T-helper 17 cell (primary cell): ENCODE measurements at places on chromosomes 2 and 18. TPM values are rescaled to one million over a fixed set of nuclear protein-coding genes. Genes with fewer than 3 reads are reported as not detected.

Gene DTYMK
- 11.9 TPM for total RNA-seq

Gene LCT
- 0.07 TPM for total RNA-seq

Gene GALNT13
- total RNA-seq = not detected

Gene SLC9A4
- total RNA-seq = 0.18 TPM

Gene COL6A3
- total RNA-seq = 2.6 TPM

GRCh38 chr2:215435280-215435869 lies 493 bp downstream of the FN1 start:
- no peak for DNase-seq

- DNase-seq = no peak
Observed at GRCh38 chr2:137865954-137866540, 98.2 kb upstream of the HNMT start.

GRCh38 chr2:209526561-209526960 lies 102.7 kb downstream of the MAP2 start:
- DNase-seq = no peak

- no peak for DNase-seq
Observed at GRCh38 chr2:181319286-181319685, 137.9 kb upstream of the ITGA4 start.

GRCh38 chr2:105769504-105769903 lies 24.8 kb downstream of the NCK2 start:
- DNase-seq = no peak

GRCh38 chr2:166957686-166958085 lies 69.4 kb downstream of the XIRP2 start:
- no peak for DNase-seq

- no peak for DNase-seq
Observed at GRCh38 chr2:62597323-62597722, 91.3 kb upstream of the TMEM17 start.

DNA sequence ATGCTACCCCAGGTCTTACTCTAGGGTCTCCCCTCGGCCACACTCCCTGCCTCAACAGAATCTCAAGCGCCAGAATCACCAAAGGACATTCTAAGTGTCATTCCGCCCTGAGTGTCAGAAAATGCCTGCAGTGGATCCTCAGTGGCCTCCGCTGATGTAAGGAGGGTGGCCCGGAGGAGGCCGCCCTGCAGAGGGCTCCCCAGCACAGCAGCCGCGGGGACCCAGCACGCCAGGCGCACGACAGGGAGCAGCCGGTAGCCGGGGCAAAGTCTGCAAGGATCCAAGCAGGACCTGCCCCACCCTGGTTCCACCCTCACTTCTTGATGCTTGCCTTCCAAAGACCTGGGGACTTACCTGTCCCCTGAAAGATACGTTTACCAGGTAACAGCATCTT lies 54.2 kb upstream of the ID2 start:
- DNase-seq = no peak
